ENCODE measurements at places on chromosomes 16 and 17.

DNA sequence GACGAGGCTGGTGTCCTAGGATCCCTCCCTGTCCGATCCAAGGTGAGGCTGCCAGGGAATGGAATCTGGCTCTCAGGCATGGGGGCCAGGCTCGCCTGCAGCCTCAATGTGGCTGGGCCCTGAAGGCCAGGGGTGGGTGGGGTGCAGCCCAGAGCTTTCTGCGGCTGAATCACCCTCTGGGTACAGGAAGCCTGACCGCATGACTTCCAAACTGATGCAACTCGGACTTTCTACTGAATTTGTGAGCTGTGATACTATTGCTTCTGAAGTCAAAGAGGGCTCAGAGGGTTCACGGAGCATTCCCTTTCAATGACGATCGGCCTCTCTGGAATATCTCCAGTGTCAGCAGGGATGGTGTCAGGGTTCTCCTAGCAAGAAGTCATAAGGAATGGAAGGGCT lies 123.7 kb downstream of the METRNL start:
- DNase-seq: peak; percentile 90

DNA sequence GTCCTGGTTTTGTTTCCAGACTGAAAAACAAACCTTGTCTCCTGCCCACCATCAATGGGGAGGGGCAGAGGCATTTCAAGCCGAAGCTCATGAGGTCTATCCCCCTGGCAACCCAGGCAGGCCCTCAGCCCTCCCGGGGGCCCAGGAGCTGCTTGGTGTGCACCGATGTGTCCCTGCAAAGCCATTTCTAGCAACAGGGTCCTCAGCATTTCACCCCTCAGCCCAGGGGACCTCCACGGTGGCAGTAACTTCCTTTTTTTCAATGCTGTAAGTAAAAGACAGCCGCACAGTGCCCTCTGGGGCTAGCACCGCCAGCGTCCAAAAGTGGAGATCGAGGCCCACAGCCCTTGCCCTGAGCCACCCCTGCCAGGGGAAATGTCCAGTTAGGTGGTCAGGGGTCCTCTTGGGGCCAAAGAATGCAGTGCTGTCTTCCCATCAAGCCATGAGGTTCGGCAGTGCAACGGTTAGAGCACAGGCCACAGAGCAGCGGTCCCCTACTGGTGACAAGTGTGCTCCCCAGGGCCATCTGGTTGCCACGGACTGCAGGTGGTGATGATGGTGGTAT lies 79.9 kb downstream of the LITAF start:
- peak; percentile 70 for DNase-seq

- DNase-seq: no peak
Observed at GRCh38 chr16:83268169-83268568, 539.6 kb upstream of the HSBP1 start.

- DNase-seq: peak; percentile 84
Observed at GRCh38 chr17:44919885-44920564, 4.7 kb upstream of the GFAP start.

DNA sequence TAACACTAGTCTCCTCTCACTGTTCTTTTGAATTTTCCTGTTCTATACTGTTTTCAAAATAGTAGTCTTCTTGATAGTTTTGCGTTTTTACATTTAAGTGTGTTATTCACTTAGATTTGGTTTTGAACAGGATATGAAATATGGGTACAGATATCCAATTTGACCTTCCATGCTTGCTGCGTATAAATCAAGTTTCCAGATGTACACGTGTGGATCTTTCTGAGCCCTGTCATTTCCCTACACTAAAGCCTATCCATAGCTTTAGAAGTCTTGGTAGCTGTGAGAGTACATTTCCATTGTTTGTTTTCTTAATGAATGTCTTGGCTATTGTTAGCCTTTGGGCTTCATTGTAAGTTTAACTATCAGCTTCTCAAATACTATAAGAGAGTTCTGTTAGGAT lies 20.4 kb downstream of the CYLD start:
- DNase-seq: no peak
